ENCODE measurements at places on chromosomes 12 and 14.

DNA sequence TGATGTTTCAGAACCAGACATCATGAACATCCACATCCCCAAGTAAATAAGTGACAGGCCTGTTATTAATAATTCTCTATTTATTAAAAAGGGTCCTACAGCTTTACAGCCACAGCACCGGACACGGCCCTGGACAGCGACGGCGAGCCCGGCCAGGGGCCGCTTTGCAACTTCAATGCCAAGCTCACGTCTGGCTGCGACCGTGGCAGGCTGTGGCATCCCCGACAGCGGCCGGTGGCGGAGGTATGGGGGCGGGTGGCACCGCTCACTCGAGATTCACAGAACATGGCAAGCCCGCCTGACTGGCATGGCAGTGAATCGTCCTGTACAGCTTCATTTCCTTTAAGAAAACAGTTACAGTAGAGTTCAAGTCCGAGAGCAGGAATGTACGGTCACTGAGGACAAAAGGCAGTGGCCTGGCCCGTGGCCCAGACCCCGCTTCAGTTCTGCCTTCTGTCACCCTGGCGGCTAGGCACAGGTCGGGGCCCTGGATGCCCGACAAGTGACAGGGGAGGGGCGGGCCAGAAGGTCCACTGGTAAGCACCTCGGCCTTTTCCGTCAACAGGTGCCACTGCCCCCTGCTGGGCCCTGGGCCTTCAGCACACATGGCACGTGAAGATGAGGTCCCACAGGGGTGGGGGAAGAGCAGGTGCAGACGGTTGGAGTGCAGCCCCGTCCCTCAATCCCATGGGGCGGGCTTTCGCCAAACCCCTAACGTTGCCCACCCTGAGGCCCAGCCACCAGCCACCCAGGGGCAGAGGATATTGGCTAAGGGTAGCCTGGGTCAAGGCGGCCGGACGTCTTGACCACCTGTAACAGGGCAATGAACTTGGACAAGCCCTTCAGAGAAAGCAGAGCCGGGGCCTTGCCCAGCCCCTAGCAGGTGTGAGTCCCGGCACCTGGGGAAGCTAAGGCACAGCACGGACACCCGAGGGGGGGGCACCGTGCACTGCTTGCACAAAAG, 30.3 kb downstream of the HIP1R start:
- no peak for DNase-seq

DNA sequence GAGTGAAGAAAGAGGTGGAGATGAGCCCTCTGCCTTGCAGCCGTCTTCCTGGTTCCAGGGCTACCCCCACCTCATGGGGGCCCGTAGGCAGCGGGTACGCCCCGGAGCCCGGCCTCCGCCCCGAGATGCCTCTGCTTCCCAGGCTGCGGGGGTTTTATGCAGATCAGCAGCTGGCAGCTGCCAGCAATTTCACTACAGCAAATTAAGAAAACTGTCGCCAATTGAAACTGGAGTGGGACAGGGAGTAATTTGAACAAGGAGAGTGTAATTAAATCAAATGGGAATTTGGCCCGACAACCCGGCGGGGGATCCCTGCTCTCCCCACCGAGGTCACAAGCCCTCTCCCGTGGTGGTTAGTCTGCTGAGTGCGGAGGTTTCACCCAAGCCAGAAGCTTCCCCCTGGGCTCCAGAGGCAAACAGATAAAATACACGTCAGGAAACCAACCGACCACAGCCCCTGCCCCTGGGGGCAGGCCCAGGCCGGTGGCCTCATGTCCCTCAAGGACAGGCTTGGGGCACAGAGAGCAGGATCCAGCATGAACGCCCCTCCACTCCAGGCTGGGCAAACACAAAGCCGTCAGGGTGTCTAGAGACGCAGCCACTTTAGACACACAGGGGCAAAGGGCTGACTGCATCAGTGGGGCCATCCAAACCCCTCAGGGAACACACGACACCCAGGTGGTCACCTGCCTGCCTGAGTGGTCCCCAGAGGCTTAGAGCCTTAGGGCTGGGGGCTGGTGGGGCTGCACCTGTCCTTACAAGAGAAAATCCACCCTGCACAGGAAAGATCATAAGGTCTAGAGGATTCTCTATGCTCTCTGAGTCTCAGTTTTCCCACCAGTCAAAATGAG, 53.8 kb downstream of the TESC start:
- no peak for DNase-seq

DNA sequence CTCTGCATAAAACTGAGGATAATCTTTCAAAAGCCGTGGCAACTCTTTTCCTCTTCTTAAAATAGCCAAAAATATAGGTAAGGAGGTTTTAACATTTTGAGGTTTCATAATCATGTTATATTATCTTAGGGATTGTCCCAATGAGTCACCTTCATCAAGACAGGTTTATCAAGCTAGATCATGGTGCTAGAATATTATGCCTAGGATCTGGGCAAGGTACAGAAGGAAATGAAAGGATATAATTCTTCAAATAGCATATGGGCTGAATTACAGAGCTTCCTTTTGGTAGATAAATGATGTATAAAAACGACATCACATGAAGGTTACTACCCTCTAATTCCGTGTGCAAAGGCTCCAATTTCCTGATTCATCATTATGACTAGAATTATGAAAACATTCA, 28.6 kb upstream of the TBC1D15 start:
- DNase-seq: no peak

- DNase-seq: no peak
Observed at GRCh38 chr12:119819322-119819721, 57.8 kb downstream of the CIT start.

GRCh38 chr14:49050822-49051221, 535.4 kb downstream of the RPS29 start:
- DNase-seq: no peak

DNA sequence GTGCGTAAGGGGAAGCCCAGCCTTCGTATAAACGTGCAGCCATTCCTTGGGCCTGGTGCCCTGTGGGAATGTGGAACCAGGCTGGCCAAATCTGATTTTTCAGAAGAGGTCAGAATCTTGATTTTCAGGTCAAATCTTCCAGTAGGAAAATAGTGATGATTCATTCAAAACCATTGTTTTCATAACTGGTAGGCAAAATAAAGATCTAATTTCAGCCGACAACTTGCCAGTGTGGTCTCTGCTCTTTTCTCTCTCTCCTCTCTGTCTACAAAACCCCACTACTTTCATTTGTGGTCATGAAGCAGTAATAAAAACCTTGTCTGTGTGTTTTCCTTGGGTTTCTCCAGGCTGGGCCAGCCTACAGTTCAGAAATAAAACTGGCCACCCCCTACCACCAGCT, 135.1 kb downstream of the RBM19 start:
- DNase-seq: no peak

- no peak for DNase-seq
Observed at GRCh38 chr14:32393119-32393518, 64.0 kb downstream of the AKAP6 start.

- DNase-seq: no peak
Observed at GRCh38 chr12:88113871-88114270, 28.0 kb downstream of the CEP290 start.

DNA sequence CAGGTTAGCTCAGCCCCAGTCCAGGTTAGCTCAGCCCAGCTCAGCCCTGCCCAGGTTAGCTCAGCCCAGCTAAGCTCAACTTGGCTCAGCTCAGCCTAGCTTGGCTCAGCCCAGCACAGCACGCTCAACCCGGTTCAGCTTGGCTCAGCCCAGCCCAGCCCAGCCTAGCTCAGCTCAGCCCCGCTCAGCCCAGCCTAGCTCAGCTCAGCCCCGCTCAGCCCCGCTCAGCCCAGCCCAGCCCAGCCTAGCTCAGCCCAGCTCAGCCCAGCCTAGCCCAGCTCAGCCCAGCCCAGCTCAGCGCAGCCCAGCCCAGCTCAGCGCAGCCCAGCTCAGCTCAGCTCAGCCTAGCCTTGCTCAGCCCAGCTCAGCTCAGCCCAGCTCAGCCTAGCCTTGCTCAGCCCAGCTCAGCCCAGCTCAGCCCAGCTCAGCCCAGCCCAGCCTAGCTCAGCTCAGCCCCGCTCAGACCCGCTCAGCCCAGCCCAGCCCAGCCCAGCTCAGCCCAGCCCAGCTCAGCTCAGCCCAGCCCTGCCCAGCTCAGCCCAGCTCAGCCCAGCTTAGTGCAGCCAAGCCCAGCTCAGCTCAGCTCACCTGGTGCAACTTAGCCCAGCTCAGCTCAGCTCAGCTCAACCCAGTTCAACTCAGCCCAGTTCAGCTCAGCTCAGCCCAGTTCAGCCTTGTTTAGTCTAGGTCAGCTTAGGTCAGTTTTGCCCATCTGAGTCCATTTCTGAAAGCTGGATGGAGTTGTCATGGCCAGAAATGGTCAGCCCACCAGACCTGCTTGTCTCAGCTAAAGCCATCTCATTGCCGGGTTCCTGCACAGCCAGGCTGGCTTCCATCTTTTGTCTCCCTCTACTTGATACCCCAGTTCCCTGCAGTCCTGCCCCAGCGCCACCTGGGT, 333.6 kb downstream of the TMEM121 start:
- DNase-seq: no peak

DNA sequence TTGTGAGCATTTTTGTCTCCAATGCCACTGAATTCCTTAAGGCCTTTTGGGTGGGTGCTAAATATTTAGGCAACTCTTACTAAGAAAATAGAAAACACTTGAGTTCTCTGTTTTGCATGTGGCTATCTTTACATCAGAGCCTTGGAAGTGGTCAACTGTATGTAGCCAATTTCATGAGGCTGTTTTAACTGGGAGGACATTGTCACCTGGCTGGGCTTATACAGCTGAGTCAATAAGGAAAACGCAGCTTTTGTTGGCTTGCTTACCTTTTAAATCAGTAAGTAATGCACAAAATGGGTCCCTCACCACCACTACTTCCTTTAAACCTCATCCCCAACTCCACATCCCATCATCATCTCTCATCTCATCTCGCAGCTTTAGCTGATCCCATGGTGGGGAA, 194.3 kb downstream of the RGS6 start:
- DNase-seq: no peak

DNA sequence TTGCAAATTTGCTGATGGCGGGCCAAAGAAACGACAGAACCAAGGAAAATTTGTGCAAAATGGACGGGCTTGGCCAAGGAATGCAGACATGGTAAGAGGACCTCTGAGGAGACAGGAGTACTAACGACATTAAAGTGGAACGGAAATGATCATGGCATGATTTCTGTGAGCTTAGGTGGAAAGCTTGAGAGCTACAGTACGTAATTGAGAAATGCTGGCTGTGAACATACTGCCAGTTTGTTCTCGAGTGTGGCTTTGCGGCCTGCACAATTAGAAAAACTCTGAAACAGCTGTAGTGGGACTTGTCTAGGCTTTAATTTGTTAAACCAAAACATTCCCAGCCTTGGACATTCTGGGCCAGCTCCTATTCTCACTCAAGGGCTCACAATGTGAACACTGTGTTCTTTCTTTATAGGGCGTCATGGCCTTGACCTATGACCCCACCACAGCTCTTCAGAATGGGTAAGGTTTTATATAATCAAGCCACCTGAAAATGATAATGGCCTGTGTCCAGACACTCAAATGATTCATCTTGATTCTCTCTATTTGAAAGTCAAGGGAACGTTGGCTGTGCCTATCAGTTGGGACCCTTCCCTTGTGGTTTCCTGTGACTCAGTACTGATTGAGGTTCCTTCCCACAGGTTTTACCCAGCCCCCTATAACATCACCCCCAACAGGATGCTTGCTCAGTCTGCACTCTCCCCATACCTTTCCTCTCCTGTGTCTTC, 48.5 kb downstream of the BAZ2A start:
- DNase-seq: peak; percentile 16

DNA sequence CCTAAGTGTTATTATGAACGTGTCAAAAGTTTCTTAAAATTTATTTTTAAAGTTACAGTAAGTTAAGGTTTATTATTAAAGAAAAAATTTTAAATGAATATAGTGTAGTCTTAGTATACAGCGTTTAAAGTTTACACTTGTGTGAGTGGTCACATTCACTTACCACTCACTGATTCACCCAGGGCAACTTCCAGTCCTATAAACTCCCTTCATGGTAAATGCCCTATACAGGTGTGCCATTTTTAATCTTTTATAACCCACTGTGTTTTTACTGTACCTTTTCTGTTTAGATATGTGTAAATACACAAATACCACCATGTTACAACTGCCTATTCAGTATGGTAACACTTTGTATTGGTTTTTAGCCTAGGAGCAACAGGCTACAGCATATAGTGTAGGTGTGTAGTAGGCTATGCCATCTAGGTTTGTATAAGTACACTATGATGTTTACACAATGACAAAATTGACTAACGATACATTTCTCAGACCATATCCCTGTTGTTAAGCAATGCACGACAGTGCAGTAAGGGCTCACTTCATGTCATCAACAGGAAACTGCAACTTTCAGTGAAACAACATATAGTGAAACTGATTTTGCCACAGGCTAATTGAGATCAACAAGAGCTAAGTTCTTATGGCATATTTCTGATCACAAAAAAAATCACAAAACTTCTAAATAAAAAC, 112.0 kb upstream of the TMCC3 start:
- no peak for DNase-seq

GRCh38 chr12:83666690-83667089, 980.0 kb downstream of the TMTC2 start:
- no peak for DNase-seq

GRCh38 chr14:105487986-105488777, 1.5 kb downstream of the CRIP1 start:
- no peak for DNase-seq

- DNase-seq: no peak
Observed at GRCh38 chr12:82461393-82461792, 103.1 kb downstream of the METTL25 start.

Measured in stimulated activated CD4-positive, alpha-beta T cell treated with anti-CD3 and anti-CD28 coated beads, Interleukin-1b, Interleukin-23, amount 100 ng/mL, for 48 hours (primary cell).